ENCODE measurements at places on chromosomes 4 and X.

- no peak for DNase-seq
These were observed 15.8 kb upstream of the GRSF1 start for GRCh38 chr4:70855464-70855863.

DNA sequence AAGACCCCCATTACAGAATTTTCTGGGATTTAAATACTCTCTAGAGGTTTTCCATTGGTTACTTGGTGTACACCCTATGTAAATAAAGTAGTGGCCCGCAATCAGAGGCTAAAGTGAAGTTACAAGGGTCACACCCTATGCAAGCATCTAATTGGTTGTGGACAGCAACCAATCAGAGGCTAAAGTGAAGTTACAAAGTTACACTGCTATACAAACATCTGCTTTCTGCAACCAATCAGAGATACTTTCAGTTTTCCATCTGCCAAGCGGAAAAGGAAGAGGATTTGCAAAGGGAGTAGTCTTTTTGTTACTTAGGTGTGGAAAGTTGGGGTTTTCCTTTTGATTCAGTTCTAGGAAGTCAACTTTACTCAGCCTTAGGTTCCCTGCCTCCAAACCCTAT, 2.0 kb upstream of the ATRX start:
- no peak for DNase-seq

DNA sequence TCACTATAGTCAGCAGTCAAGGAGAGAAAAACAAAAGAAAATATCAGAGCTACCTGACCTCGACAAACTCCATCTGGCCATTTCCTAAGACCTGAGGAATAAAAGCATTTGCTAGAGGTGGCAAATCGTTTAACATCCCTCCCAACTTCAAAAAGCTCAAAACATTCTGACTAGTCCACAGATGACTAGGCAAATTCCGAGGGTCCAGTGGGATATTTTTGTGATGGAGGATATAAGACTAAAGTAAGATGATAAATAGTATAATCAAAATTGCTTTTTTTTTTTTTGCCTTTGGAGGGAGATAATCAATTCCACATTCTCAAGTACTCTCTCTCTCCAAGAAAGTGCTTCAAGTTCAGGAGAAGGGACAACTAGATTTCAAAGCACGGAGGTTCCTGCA, 119.1 kb upstream of the ETNPPL start:
- no peak for DNase-seq

GRCh38 chr4:80916770-80917169, 113.7 kb upstream of the BMP3 start:
- DNase-seq = no peak

DNA sequence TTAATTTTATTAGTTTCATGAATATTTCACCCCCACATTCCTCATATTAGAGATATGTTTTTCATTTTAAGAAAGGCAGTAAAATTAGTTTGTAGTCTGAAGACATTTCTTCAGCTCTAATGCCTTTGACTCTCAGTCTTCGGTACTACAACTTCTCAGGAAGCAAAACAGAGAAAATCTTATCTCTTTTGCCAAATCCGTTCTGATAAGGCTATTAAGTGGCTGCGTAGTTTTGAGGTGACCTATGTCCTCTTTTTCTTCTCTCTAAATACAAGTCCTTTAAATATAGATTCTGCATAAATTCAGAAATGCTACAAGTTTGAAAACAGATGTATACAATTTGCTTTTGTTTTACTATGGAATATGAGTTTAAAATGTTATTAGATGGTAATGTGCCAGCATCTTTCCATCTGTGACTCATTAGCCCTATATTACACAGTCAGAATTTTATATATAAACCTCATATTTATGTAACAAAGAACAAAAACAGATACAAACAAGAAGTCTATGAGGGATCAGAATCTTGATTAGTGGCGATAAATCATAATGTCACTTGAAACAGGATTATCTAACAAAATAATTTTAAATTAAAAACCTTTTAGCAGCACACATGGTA, 181.2 kb upstream of the ETNPPL start:
- DNase-seq = no peak
